ENCODE measurements at places on chromosomes 7 and 10.
A peak's percentile ranks its signal among the peaks of the same experiment; 100 is the strongest.

GRCh38 chr10:29199941-29200679 is 88.8 kb upstream of the LYZL1 start:
- no peak for DNase-seq

- DNase-seq = no peak
Measured at GRCh38 chr7:93150200-93150835, 2.1 kb upstream of the SAMD9L start.

DNA sequence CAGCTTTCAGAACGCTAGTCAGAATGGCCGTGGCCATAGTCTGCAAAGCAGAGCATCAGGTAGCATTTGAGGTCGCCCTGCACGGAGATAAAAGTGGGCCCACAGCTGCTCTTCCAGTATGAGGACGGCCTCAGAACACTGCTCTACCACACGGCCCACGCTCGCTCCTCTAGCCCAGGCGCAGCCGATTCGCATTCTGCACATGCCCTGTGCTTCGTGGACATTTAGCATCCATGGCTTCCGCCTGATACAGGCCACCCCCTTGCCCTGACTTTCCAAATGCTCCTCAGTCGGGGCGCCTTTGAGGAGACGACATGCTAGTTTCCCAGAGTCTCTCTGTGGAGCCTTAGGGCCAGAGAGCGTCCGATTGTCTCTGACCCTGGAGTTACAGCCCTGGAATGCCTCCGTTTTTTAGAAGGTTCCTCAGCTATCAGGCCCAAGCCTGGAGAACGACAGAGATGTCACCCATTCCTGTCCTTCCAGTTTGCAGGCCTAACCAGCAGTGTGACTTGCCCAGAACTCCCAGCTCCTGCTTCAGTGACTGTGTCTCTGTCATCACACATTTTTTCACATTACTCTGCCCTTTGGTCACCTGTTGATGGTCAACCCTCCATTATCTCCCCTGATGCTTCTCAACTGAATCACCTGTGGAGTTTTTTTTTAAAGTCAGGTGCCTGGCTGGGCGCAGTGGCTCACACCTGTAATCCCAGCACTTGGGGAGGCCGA is 14.3 kb downstream of the STRA8 start:
- DNase-seq = no peak

- DNase-seq = no peak
Measured at GRCh38 chr10:69789164-69789576, 12.5 kb upstream of the COL13A1 start.

- no peak for DNase-seq
Measured at GRCh38 chr10:58459069-58459468, 53.6 kb upstream of the BICC1 start.

- DNase-seq = no peak
Measured at GRCh38 chr7:40907286-40907685, 772.5 kb downstream of the SUGCT start.

- DNase-seq = no peak
Measured at GRCh38 chr10:76191336-76191735, 759.9 kb downstream of the LRMDA start.

- no peak for DNase-seq
Measured at GRCh38 chr10:27558612-27559020, 54.5 kb downstream of the RAB18 start.

- DNase-seq = no peak
Measured at GRCh38 chr7:37531225-37531624, 82.6 kb upstream of the ELMO1 start.

DNA sequence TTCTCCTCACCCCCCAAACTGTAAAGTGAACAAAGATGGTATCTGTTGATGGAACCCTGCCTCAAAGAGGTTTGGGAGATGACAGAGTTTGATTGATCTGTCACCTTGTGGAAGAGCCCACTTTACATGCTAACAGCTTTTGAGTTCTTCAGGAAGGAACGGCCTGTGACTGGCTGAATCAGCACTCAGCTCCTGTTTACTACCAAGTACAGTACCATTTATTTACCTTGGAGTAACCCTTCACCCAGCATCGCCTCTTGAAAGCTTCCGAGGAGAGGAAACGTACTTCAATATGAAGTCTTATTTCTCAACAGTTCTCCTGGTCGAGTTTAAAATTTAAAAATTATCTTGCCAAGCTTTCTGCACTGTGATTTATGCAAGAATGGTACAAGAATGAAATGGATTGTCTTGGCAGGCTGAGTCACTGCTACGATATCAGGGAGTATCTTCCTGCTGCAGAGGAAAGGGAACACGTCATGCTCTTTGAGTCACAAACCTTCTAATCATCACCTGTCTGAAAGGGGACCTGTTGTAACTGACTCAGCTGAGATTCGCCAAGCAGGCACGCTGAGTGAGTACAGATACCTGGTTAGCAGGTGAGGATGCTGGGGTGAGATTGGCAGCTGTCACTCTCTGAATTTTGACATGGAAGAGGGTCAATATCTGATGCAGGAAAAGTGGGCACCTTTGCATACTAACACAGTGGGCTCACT is 30.1 kb downstream of the KLF6 start:
- DNase-seq = no peak

DNA sequence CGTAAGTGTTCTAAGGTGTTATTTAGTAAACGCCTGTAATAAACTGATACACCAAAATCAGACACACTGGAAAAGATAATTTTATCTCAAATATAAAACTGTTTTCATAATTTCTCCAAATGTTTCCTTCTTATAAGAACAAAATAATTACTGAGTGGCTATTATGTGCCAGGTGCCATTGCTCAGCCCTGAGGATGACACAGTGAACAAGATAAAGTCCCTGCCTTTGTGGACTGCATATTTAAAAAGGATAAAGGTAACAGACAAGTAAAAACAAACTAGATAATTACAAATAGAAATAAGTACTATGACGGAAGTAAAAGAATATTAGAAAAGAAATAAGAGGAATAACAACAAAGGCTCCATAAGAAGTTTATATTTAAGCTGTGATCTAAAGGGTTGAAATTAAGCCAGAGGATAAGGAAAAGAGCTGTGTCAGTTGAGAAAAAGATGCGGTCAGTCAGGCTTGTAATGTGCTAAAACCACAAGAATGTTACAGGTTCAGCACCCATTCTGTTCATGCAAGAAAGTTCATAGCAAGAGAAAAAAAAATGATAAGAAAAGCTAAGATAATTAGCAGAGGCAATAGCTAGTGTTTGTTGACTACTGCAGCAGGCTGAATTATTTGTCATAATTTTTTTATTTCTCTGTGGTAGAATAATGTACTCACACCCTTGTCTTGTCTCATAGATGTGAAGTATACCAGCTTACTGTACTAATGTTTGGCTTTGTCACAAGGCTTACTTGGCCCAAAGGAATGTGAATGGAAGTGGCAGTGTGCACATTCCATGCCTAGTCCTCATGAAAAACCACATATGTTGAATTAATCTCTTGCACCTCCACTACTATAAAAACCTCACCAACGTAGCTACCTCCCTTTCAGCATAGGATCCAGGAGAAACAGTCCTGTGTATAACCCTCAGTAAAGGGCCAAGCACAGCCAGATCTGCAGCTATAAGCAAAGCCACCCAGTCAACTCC is 75.1 kb downstream of the CRPPA start:
- no peak for DNase-seq

DNA sequence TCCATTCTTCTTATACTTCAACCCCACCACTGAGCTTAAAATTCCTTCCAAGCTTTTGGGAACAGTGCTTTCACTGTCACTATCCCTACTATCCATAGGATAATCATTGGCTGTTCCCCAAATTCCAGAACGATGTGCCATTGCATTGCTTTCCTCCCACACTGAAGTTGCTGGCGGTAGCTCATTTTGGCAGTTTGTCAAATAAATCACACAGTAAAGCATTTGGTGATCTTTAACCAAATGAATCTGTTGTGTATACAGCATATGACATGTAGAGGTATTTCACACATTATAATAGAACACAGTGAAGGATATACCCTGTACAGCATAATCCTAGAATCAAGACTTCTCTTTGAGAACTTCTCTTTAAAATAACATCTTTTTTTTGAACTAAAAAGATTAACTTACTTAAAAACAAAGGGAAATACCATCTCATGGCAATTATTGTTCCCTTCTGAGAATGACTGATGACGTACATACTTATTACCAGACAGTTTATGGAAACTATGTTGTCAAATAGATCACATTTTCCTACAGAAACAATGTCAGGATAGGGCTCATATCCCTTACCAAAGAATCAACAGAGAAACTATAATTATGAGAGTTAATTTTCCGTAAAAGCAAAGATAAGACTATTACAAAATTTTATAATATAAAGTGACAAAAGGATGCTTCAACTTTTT is 93.6 kb downstream of the CTNNA3 start:
- DNase-seq = no peak

GRCh38 chr7:107946451-107946850 is 55.5 kb downstream of the DLD start:
- DNase-seq = no peak

GRCh38 chr7:75611557-75612178 is 119.5 kb downstream of the SPDYE5 start:
- DNase-seq = peak; percentile 93

DNA sequence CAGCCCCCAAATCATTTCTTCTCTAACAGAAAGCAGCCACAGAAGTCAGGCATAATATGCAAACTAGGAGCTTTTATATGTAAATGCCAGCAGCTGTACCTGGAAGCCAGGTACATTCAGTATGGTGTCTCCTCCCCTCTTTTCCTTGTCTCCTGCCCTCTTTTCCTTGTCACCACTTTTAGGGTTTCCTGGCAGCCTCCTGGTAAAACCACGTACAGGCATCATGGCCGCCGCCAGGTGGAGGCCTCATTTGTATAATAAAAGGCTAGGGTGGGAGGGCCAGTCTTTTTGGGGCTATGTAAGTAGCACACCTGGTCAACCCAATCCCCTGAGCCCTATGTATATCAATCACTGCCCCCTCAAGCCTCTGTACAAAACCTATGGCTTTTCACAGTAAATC is 28.7 kb downstream of the PDZD8 start:
- DNase-seq = no peak

Data from left ventricle myocardium superior (tissue), 1 donor.